ENCODE measurements at places on chromosomes 12 and 14. TPM values are rescaled to one million over a fixed set of nuclear protein-coding genes. Genes with fewer than 3 reads are reported as not detected.

- DNase-seq = no peak
Measured at GRCh38 chr12:20395791-20396550, 27.6 kb downstream of the PDE3A start.

The CCDC196 gene
- not detected for polyA plus RNA-seq

GRCh38 chr14:85344847-85345570 lies 184.9 kb upstream of the FLRT2 start:
- DNase-seq = no peak

The HNF1A gene
- polyA plus RNA-seq = 1.5 TPM

DNA sequence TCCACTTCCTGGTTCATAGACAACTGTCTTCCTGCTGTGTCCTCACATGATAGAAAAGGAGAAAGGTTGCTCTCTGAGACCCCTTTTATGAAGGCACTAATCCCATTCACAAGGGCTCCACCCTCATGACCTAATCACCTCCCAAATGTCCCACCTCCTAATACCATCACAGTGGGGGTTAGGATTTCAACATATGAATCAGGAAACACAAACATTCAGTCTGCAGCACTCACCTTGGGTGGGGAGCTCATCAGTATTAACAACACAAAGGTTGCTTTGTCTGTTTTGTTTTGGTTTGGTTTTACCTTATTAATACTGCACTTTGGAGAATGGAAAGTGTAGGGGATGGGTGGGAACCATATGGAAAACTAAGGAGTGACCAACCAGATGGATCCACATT lies 10.5 kb upstream of the SMCO2 start:
- DNase-seq = no peak

The FIGNL2 gene
- polyA plus RNA-seq = 2.0 TPM

The TOX4 gene
- polyA plus RNA-seq = 59.4 TPM
